ENCODE measurements at places on chromosomes 6 and 20. TPM values are rescaled to one million over a fixed set of nuclear protein-coding genes. Genes with fewer than 3 reads are reported as not detected.

- no peaks in the 10 kb centered on the region for H3K27me3 ChIP-seq
- peaks cover 45% of the 10 kb centered on the region for H3K4me1 ChIP-seq
These were observed at the start of gene FOXO3 for GRCh38 chr6:108560463-108561308. Gene FOXO3 (plus strand): TSS chr6:108560917. CDS start chr6:108561209, 292 bp downstream.

The MYCT1 gene
- total RNA-seq, result not detected

DNA sequence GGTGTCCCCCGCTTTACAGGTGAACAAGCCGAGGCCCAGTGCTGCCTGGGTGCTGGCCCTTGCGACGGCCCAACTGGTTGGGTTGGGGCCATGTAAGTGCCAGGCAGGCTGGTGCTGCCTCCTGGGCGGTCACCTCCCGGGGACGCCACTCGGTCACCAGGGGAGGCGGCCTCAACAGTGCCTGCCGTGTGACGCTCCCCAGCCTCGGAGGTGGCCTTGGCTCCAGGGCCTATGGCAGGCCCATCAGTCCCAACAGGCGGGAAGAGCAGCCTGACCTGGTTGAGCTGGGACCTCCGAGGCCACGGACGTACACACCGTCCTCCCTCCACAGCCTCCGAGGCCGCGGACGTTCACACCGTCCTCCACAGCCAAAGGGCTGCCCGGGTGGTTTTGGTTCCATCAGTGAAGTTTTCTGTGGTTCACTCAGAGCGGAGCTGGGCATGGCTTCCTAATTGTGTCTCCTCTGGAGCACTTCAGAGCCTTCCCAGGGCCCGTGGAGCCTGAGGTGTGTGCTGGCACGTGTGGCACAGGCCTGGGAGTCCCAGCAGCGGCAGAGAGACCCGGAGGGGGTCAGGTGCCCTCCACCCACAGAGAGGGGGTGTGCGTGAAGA is 19.3 kb upstream of the SLCO4A1 start:
- DNase-seq, result no peak
- no peaks in the 10 kb centered on the region for H3K27me3 ChIP-seq
- H3K36me3 ChIP-seq, result no peaks in the 10 kb centered on the region
- peaks cover 28% of the 10 kb centered on the region for H3K4me1 ChIP-seq
- peak overlapping the region; percentile 92 for H3K27ac ChIP-seq
- H3K4me3 ChIP-seq, result peak overlapping the region; percentile 61

The UST gene
- total RNA-seq, result 4.9 TPM

The C20orf141 gene
- total RNA-seq, result not detected
